Stimulated activated CD8-positive, alpha-beta memory T cell treated with anti-CD3 and anti-CD28 coated beads, Interleukin-4, amount 100 ng/mL, for 1 hour (primary cell): ENCODE measurements at places on chromosomes 5 and 9.

DNA sequence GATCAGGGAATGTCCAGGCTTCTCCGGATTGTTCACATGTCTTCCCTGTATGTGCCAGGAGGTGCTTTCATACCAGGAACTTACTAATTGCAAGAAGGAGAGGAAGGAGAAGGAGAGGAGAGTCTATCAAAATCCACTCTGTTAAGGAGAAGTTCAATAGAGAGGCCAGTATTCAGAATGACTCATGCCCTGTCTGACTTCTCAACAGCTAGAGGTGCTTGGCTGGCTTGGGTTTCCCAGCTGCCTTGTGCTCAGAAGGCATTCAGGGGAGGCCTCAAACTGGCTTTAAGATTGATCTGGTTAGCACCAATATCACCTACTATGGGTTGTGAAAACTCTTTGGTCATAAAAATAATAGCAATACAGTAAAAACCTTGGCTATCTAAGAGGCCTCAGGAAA, 167.9 kb upstream of the GLRA1 start:
- no peak for DNase-seq

- no peak for DNase-seq
Observed at GRCh38 chr9:12133416-12133815, 559.8 kb upstream of the TYRP1 start.

- DNase-seq: no peak
Observed at GRCh38 chr9:83281306-83282255, 218.6 kb upstream of the RASEF start.

GRCh38 chr5:160269017-160269416, 39.7 kb downstream of the FABP6 start:
- no peak for DNase-seq

GRCh38 chr9:70574151-70574837, 159.8 kb upstream of the KLF9 start:
- DNase-seq: no peak

DNA sequence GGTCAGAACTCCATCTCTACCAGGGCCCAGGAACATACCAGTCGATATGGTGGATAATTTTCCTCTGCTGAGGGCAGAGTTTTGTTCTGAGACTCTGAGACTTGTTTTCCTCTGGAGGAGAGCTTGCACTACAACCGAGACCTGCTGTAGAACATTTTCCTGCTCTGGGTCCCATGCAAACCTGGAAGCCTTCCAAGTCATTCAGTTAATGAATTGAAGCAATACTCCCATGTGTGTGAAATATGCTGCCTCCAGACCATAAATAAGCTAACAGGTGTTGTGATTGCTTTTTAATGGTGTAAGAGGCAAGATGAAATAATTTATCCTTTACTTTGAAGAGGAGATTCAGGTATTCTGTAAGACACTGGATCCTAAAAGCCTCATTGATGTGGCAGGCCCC, 372.8 kb downstream of the TMEM167A start:
- no peak for DNase-seq

DNA sequence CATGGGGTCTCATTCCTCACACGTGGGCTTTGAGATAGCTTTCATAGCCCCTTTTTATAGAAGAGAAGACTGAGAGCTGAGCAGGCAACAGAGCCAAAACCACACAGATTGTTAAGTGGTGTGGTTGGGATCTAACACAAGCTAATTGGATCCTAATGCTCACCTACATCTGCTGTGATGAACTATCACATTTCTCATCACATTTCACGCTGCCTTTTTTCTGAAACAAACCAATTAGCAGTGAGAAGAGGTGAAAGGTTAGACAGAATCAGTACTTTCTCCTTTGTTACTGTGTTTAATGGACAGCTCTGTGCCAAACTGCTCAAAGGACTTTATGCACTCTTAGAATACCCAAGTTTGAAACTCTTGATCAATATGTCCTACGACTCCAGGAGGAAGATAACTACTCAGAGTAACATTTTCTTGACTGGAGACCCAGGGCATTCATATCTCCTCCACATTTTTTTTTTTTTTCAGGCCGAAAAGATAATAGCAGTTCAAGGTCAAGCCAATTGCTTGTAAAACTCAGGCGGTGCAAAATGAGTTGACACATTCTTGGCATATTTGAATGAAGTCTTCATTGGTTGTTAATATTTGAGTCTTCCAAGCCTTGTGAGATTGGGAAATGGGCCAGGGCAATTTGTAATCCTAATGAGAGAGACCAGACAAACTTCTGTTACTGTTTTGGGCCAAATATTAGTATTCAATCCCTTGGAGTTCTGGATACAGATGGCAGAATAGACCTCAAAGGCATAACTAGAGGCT, 138.4 kb downstream of the KCTD16 start:
- no peak for DNase-seq

- DNase-seq: no peak
Observed at GRCh38 chr9:130045725-130046450, 2.9 kb upstream of the FNBP1 start.

- no peak for DNase-seq
Observed at GRCh38 chr5:34045023-34045422, 2.0 kb upstream of the C1QTNF3 start.

GRCh38 chr5:178248750-178249149, 16.1 kb upstream of the PHYKPL start:
- no peak for DNase-seq

GRCh38 chr9:85420750-85421149, 321.0 kb downstream of the AGTPBP1 start:
- DNase-seq: no peak

GRCh38 chr5:213803-214395, 4.1 kb downstream of the CCDC127 start:
- DNase-seq: no peak

GRCh38 chr5:113020461-113021273, 44.1 kb downstream of the DCP2 start:
- no peak for DNase-seq

- no peak for DNase-seq
Observed at GRCh38 chr5:114261989-114262388, 99.9 kb upstream of the KCNN2 start.

DNA sequence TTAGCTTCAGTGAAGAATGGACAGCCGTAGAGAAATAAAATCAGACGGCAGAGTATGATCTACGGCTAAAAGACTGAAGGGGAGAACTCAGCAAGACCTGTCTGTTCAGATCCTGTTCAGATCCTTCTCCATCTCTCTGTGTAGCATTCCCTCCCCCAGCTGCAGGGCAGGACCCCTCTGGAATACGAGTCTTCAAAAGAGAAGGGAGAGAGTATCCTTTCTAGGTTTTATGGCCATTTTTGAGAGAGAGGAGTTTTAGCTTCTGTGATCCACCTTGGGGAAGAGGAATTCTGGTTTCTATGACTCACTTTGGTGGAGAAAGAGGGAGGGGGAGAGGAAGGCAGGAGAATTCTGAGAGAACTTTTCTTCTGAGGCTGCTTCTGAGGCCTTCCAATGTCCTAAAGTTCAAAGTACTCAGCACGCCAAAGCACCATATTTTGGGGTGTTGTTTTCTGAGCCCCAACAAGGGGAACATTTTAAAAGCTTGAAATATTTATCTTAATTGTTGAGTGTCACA, 194.4 kb upstream of the TLE4 start:
- no peak for DNase-seq

GRCh38 chr9:131739133-131739958, 530 bp downstream of the RAPGEF1 start:
- no peak for DNase-seq

- DNase-seq: no peak
Observed at GRCh38 chr5:13704396-13704795, 240.1 kb downstream of the DNAH5 start.

- no peak for DNase-seq
Observed at GRCh38 chr9:15529566-15530324, 19.0 kb upstream of the PSIP1 start.

DNA sequence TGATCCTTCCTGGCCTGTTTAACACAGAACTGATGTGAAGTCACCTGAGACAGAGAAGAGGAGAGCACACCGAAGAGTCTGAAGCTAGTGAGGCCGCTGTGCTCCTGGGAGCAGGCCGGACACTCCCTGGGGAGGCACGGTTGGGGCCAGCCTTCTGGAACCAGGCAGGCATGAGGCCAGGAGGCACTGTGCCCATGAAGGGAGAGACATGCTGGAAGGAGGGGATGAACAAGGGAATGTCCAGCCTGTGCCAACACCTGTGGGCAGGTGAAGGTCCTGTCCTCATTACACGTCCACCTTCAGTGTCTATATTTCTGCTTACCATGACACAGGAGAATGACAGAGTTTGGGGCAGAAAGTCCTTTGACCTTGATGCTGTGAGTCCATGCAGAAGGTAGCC, 183.8 kb upstream of the S1PR3 start:
- no peak for DNase-seq

- no peak for DNase-seq
Observed at GRCh38 chr5:56291079-56291643, 58.0 kb upstream of the ANKRD55 start.

DNA sequence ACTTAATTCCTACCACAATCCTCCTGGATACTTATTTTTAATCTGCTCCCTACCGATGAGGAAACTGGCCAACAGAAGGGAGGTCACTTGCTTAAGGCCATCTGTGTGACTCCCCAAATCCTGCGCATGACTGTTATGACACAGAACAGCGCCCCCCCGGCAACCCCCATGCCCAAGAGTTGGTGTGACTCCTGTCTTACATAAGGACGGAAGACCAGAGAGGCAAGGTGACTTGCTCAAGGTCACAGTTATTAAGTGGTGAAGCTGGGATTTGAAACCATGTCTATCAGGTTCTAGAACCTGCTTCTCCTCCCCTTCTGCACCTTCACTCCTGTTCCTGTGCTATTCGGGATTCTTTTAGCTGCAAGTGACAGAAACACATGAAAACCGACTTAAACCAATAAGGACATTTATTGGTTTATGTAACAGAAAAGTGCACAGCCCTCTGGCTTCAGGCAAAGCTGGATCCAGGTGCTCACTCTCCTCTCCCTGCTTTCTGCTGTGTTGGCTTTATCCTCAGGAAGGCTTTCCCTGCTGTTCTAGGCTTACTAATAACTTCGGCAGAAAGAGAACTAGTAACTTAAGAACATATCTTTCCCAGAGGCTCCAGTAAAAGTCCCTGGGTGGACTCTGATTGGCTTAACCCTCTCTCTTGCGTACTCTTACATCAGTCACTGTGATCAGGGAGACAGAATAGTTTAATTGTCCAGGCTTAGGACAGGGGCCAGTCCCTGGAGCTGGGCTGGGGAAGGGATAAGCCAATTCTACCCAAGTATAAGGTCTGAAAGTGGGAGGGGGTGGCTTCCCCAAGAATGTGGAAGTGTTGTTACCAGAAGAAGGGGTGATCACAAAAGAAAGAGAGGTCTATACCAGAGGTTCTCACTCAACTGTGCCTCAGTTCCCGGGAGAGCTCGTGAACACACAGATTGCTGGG, 43.7 kb downstream of the FGF18 start:
- no peak for DNase-seq

GRCh38 chr9:6525326-6526045, 112.5 kb downstream of the UHRF2 start:
- DNase-seq: no peak

DNA sequence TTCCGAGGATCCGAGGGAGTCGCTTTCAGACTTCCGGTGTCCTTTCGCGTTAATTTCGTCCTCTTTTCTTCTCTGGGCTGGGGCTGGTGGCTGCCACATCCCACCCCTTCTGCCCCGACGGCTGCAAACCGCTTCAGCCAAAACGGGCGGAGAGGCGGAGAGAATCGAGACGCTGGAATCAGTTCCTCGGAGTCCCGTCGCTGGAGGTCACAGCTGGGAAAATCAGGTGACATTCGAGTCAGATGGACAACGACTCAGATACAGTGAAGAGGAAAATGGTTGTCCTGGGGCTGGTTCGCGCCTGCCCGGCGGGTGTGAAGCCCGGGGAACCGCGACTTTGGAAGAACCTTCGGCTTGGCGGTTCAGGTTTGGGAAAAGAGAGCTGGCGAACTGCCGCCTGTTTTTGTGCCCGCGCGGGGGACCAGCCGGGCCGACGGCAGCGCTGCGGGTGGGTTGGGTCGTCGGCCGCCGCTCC, 8.9 kb upstream of the NKX2-5 start:
- no peak for DNase-seq

- DNase-seq: no peak
Observed at GRCh38 chr9:15306068-15306756, 804 bp downstream of the TTC39B start.

GRCh38 chr5:137935190-137935589, 45.9 kb downstream of the PKD2L2 start:
- DNase-seq: no peak

DNA sequence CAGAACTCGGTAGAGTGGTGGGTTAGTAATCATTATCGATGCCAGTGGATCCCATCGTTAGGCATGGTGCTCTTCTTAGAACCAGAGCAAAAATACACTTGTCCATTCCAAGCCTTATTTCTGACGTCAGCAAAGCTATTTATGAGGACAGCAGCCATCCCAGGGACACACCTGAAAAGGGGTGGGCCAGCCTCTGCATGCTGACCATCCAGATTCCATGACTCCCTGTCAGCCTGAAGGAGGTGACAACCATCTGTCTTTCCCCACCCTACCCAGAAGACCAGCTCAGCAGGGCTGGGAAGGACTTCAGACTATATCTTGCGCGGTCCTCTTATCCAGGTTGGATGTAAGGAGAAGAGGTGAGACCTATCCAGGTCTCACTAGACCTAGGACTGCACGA, 5.7 kb upstream of the NIPAL4 start:
- DNase-seq: no peak

DNA sequence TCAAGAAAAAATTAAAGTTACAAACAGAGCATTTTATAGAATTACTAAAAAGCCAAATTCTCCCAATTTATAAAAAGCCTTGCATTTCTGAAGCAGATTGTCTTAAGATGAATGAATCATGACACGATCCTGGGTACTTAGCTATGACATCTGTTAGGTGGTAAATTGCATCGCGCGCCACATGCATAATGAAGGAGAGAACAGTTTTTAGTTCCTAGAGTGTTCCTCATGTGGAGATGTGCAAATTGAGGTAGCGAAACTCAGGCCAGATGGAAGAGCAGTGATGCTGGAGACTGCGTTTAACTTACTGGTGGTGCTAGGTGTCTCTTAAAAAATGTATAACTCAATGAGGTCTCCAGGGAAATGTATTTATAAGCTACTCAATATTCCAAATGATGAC, 516.1 kb downstream of the EFNA5 start:
- DNase-seq: no peak

- DNase-seq: no peak
Observed at GRCh38 chr5:965604-966344, 42.8 kb upstream of the NKD2 start.

DNA sequence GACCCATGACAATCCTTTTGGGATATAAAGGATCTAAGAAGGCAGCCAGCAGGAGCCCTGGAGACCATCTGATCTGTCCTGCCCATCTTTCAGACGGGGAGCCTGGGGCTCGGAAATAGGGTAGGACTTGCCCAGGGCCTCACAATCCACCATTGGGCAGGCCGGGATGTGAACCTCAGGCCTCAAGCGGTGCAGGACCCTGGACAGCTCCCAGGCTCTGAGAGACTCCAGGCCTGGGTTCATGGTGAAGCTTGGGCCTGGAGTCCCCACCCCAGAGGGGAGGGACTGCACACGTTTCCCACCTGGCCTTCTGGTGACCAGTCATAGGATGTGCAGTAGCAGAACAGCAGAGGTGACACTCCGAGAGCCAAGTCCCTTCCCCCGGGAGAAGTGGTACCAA, 36.6 kb upstream of the RAPGEF1 start:
- no peak for DNase-seq

GRCh38 chr5:57277085-57277484, 103.2 kb downstream of the GPBP1 start:
- DNase-seq: no peak
